ENCODE measurements at places on chromosomes 16 and 17.

GRCh38 chr17:66580184-66580955, 254.5 kb upstream of the CACNG5 start:
- DNase-seq = no peak

GRCh38 chr16:26644912-26645543, 421.7 kb upstream of the C16orf82 start:
- no peak for DNase-seq

DNA sequence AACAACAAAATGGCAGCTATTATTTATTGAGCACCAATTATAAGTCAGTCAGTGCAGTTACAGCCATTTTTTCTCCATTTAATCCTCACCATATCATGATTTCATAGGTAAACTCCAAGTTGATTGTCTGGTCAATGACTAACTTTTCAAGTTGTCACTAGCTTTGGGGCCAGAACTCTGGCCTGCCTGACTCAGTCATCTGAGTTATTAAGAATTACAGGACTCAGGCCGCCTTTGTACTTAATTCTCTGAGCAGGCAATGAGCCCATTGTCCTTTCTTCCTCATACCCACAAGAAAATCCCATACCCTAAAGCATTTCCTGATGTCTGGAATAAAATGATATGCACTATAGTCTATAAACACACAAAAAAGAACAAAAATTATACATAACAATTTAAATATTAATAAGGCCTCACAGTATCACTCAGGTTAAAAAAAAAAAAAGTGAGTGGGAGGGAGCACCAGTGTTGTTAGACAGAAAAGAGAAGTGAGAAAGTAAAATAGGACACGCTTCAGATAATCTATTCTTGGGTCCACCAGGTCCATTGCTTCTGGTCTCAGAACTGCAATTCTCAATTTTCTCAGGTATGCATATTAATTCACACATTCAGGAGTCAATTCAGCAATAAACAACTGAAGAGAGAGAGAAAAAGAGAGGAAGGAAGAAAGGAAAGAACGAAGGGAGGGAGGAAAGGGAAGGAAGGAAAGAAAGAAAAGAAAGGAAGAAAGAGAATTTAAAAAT, 70.2 kb downstream of the SPAG9 start:
- no peak for DNase-seq

DNA sequence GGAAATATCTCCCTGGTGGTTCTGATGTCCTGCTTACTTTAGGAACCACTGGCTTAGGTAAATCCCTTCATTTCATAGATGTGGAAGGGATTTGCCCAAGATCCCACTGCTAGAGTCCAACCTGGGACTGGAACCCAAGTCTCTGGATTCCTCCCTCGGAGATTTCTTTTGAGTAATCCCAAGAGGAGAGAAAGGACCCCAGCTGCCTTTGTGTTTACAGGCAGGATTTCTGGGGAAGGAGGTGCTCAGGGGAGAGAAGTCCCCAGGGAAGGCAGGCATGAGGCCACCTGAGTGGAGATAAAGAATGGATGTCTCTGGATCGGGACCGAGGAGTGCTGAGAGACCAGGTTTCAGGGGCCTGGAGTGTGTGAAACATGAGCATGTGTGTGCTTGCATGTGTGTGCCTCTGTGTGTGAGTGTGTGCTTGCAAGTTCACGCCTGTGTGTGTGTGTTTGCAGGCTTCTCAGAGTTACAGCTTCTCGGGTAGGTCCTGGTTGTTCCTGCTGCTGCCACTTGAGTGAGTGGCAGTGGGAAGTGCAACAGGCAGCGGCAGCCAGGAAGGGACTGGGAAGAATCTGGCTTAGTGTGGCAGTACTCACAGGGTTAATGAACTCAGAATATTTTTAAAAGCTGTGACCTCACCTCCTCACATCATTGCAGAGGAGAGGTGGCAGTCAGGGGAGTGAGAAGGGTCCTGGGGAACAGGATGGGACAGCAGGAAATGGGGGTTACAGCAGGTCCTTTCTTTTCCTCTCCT, 2.2 kb downstream of the KCNH6 start:
- no peak for DNase-seq

GRCh38 chr17:57490890-57491289, 234.6 kb downstream of the MSI2 start:
- DNase-seq = no peak

DNA sequence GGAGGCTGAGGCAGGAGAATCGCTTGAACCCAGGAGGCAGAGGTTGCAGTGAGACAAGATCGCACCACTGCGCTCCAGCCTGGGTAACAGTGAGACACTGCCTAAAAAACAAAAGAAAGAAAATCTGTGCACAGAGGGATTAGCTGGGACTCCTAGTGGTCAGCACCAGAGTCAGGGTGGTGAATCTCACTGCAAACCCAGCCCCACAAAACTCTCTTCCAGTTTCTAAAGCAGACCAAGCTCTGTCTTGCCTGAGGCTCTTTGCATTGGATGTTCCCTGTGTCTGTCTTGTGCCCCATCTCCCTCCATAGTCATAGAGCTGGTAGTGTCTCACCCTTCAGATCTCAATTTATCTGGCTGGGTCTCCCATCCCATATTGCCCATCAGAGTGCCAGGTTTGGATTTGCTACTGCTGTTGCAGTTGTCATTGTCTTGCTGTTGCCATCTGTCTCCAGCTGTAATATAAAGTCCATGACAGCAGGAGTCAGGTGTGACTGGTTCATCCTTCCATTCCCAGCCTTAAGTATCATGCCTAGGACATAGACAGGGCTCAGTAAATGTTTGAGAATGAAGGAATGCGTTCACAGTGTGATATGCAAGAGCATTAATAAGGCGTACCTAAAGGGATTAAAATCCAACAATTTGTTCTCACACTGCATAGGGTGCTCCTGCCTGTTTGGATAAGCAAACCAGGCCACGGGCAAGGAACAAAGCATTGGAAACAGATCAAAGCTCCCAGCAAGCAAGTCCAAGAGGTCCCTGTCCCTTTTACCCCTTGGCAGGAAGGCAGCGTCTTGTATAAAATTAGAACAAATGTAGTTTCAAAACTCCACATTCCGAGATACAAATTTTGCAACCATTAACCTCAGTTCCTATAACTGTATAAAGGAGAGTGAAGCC, 614.6 kb upstream of the CDH5 start:
- no peak for DNase-seq

GRCh38 chr16:83051451-83051850, 424.7 kb downstream of the CDH13 start:
- DNase-seq = no peak

GRCh38 chr16:23374721-23375510, 72.8 kb downstream of the SCNN1B start:
- DNase-seq = no peak

DNA sequence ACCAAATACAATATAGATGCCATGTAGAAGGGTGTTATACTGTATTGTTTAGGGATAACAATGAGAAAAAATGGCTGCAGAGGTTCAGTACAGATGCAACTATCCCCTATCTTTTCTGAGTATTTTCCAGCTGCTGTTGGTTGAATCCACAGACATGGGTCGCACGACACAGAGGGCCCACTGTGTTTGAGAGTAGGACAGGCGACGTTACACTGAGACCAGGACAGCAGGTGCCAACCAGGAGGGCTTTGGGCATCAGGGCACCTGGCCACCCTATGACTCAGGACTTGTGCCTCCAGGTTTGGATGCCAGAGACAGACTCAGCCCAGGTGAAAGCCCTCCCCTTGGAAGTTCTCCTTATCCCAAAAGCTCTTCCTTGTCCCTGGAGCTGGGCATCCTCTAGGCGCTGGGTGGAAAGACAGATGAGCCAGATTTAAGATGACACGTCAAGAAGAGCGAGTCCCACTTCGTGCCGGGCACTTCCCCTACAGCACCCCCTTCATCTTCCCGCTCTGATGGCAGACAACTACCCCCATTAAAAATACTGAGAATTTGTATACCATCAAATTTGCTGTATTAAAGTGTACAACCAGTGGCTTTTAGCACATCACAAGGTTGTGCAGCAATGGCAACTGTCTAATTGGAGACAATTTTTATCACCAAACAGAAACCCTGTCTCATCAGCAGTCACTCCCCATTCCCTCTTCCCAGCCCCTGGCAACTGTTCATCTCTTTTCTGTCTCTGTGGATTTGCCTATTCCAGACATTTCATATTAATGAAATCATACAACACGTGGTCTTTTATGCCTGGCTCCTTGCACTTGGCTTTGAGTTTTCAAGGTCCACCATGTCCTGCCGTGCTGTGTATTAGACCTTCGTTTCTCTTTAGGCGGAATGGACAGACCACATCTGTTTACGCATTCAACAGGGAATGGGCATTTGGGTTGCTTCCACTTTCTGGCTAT, 30.6 kb downstream of the TNFRSF13B start:
- DNase-seq = no peak

DNA sequence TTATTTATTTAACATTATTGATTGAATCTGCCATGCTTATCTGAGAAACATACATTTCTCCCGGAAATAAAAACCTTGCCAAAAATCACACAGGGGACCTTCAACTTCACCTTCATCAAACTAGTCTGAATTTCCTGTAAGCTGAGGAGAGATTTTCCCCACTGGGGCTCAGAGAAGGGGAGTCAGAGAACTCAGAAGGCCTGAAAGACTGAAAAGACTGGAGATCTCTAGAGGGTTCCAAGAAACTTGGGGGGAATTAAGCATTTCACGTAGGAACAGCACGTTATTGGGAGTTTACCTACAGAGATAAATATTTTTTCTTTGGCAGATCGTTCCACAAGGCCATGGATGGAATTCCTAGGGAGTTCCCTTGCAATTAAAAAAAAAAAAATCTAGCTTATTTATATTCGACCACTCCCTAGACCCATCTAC, 528 bp upstream of the NOL11 start:
- DNase-seq = no peak

GRCh38 chr16:35744726-35745125, 2285.3 kb downstream of the TP53TG3F start:
- DNase-seq = no peak

GRCh38 chr16:856811-857210, 56.3 kb upstream of the GNG13 start:
- no peak for DNase-seq

GRCh38 chr16:66874079-66874775, 6.1 kb upstream of the PDP2 start:
- DNase-seq = no peak

GRCh38 chr17:59666235-59666634, 41.0 kb downstream of the PTRH2 start:
- DNase-seq = no peak

- DNase-seq = no peak
Measured at GRCh38 chr17:75262112-75262606, 480 bp downstream of the MRPS7 start.

DNA sequence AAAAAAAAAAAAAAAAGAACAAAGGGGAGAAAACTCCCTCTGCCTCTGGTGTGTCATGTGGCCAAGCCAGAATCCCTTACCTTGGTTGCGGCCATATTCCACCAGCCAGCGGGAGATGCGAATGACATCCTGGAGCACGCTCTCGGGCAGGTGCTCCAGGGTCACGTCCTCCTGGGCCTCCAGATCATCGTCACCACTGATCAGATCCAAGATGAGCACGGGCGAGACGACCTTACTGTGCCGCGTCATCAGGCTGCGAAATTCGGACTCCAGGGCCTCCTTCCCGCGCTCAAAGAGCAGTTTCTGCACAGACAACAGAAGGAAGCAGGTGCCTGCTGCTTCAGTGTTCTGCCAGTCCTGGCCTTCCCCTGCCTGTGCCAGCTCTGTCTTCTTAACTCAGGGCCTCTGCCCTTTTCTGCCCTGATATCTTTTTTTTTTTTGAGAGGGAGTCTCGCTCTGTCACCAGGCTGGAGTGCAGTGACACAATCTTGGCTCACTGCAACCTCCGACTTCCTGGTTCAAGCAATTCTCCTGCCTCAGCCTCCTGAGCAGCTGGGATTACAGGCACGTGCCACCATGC, 5.8 kb downstream of the EXOC7 start:
- DNase-seq = no peak

DNA sequence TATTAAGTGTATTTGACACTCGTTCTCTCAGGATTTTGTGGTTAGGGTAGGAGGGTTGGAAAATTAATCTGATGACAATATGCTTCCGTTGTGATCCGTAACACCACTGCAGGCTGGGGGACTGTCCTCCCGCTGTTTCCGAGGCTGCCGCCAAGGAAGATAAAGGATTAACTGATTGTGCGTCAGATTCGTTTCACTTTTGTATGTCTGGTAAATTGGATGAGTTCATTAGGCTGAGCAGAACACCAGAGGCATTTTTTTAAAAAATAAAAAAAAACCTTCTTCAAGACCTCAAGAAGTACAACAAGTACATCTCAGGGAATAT, 486.7 kb upstream of the SALL1 start:
- no peak for DNase-seq

DNA sequence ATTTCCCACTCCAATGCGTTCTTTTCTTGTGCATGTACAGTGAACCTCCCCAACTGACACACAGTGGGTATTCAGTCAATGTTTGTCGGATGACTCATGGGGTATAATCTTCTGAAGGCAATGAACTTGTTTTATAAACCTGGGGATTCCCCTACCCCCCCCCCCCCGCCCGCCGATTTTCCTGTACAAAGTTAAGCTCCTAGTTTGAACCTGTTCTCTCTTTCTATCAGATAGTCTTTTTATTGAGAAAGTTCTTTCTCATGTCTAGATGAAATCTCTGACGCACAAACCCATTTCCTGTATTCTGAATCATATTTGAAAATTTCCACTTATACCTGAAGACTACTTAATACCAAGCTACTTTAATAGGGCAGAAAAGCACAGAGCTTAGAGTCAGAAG, 338.3 kb downstream of the CA10 start:
- no peak for DNase-seq

DNA sequence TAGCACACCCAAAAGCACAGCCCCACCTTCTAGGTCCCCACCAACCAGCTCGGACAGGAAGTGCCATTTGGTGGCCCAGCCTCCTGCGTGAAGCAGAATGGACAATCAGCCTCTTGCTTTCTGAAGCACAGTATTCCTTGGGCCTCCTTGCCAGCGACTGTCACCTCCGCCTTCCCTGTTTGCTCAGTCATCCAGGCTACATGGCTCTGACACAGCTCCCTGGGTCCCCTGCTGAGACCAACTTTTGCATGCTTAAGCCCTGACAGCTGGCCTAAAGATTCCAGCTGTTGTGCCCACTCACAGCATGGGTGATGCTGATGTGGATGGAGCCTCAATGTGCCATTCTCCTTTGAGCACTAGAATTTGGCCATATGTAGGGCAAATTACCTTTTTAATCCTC, 4.5 kb upstream of the CACNG5 start:
- DNase-seq = no peak

- DNase-seq = no peak
Measured at GRCh38 chr16:16031401-16031800, 82.0 kb downstream of the ABCC1 start.

DNA sequence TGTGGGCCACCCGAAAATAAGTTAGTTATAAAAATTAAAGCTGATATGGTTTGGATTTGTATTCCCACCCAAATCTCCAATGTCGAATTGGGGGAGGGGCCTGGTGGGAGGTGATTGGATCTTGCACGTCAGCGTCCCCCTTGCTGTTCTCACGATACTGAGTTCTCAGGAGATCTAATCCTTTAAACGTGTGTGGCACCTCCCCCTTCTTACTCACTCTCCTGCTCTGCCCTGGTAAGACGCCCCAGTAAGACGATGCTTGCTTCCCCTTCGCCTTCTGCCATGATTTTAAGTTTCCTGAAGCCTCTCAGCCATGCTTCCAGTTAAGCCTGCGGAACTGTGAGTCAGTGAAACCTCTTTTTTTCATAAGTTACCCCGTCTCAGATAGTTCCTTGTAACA, 35.4 kb downstream of the SYCE1L start:
- no peak for DNase-seq

Measured in NCI-H748 treated with DMSO at 0.1 percent for 48 hours (cell line).